Stimulated activated CD4-positive, alpha-beta T cell treated with anti-CD3 and anti-CD28 coated beads, Interleukin-2, amount 100 ng/mL, for 48 hours (primary cell): ENCODE measurements at places on chromosomes 7 and 10.

DNA sequence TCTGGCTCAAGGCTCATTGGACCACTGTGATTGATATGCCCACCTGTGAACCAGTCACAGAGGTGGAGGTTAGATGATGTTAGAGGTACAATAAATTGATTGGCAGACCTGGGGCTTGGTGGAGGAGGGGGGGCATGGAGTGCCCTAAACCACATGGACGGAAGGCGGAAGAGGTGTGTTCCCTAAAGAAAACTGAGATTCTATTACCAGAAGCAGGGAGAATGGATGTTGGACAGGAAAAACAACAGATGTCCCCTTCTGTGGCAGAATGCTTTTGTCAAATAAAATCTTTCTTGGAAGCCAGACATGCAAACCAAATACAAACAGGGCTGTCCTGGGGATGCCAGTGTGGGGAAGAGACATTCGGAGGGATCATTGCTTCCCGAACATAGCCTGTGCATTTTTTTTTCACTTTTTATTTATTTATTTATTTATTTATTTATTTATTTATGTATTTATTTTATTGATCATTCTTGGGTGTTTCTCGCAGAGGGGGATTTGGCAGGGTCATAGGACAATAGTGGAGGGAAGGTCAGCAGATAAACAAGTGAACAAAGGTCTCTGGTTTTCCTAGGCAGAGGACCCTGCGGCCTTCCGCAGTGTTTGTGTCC is 433.9 kb downstream of the RPS24 start:
- no peak for DNase-seq

- peak; percentile 53 for DNase-seq
Measured at GRCh38 chr10:118423800-118424442, 81.8 kb upstream of the FAM204A start.

DNA sequence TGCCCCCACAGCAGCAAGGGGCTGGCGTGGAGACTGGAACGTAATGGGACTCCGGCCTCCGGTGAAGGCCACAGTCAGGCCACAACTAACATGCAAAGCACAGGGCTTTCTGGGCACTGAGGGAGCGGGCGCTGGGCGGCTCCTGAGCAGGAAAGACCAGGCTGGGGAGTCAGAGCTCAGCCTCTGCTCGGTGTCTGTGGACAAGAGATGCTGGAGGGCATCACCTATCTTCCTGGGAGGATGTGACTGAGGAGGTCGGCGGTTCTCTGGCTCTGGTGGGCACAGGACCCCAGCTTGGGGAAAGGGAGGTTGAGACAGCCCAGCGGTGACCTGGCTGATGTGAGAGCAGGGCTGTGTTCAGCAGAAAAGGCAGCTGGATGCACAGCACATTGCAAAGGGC is 11.7 kb downstream of the CNPY1 start:
- DNase-seq, result no peak

DNA sequence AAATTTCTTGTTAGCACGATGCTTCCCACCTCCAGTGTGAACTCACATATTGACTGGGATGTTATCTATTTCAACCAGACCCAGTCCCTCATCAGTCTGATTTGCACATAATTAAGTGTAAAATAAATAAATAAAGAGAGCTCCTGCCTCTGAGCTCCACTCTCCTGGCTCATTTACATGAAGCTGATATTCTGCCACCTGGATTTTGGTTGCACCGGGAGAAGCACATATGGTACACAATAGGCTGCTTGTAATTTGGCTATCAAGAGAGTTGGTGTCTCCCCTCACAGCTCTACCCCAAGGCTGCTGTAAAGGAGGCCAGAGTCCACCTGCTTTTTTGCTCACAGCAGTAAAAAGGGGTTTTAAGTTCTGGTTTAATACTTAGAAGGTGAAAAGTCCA is 610.5 kb downstream of the KCNMA1 start:
- DNase-seq, result no peak

- no peak for DNase-seq
Measured at GRCh38 chr10:127905001-127905847, 1.7 kb upstream of the PTPRE start.

- no peak for DNase-seq
Measured at GRCh38 chr10:75565286-75566251, 134.1 kb downstream of the LRMDA start.

- no peak for DNase-seq
Measured at GRCh38 chr7:76259124-76260093, 43.1 kb upstream of the HSPB1 start.

- DNase-seq, result no peak
Measured at GRCh38 chr10:44552726-44553125, 167.8 kb upstream of the CXCL12 start.

- DNase-seq, result no peak
Measured at GRCh38 chr7:72023926-72024325, 388.2 kb downstream of the CALN1 start.

GRCh38 chr7:3280946-3281656 is 20.0 kb upstream of the SDK1 start:
- DNase-seq, result no peak

GRCh38 chr7:155652156-155653114 is 8.0 kb downstream of the RBM33 start:
- DNase-seq, result no peak

DNA sequence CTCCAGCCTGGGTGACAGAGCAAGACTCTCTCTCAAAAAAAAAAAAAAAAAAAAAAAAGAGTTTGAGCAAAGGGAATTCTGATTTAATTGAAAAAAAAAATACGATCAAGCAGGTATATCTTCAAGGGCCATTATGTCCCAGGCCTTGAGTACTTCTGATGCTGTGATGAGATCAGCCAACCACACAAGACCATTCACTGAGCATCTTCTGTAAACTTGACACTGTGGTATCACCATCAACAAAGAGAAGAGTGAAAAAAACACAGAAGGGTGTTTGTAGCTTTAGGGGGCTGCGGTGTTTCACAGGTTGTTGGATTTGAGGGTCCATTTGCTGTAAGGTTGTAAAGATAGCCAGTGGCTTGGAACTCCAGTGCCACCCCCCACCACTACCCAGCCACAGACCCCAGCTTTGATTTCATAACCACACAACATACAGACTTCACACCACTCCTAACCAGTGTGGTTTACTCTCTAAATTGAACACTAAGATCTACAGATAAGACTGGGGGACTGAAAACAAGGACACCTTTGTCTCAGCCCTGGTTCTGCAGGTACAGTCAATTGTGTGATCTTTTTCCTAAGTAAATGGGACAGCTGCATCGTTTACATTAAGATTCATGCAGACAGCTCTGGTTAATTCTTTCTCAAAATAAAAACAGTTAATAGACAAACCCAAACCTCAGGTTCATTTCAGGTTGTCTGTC is 66.4 kb downstream of the CDC123 start:
- DNase-seq, result no peak

DNA sequence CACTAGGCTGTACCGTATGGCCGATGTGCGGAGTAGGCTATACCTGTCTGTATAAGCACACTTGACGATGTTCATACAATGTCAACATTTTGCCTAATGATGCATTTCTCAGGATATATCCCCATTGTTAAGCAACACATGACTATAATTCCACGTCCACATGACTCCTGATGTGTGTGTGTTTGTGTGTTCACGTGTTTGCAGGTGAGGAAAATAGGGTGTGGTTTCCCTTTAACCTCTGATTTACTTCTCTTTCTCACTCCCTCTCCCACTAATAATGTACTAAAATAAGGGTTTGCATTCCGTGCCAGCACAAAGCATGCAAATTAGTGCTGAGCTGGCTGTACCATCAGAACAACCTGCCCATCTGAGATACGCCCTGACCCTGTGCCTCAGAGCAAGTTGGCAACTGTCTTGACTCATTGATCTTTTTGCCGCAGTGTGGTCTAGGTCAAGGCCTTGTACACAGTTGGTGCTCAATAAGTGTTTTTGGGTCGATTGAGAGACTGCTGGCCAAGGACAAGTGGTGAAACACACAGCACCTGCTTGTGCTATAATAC is 64.6 kb upstream of the DOCK1 start:
- no peak for DNase-seq

GRCh38 chr10:125708971-125709503 is 10.5 kb upstream of the EDRF1 start:
- no peak for DNase-seq

DNA sequence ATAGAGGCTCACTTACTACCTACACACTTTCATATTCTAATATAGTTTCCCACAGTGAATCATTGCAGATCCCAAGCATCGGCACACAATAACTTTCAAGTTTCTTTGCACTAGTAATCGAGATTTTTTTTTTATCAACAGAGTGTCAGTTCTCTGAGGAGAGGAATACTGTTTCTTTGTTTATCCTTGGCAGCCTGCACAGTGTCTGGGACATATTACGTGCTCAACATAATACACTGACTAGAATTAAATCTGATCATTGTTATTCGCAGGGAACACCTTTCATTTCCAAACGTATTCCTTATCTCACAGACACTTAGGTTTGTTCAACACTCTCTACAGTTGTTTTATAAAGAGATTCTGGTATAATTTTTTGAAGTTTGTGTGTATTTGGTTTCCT is 95.3 kb downstream of the CACNA2D1 start:
- DNase-seq, result no peak

DNA sequence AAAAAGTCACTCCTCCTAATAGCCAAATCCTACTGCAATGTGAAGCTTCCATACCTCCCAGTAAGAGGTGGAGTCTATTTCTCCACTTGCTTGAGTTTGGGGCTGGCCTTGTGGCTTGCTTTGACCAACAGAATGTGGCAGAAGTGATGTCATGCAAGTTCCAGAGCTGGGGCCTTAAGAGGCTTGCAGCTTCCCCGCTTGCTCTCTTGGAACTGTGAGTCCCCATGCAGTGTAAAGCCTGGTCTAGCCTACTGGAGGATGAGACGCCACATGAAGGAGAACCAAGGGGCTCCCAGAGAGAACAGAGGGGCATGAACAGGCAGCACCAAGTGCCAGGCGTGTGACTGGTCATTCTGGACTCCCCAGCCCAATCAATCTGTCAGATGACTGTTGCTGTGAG is 58.6 kb upstream of the OPALIN start:
- no peak for DNase-seq
